ENCODE measurements at places on chromosomes 11 and 22. TPM values are rescaled to one million over a fixed set of nuclear protein-coding genes. Genes with fewer than 3 reads are reported as not detected.

Gene PHOX2A
- not detected for total RNA-seq

Gene FGF4
- not detected for total RNA-seq

Gene OR8J3
- total RNA-seq, result not detected

Gene SLC25A17
- 17.1 TPM for total RNA-seq

Gene MUC15
- total RNA-seq, result not detected

Gene OR56A4
- total RNA-seq, result 0.05 TPM

Gene MMP7
- not detected for total RNA-seq

Gene CTR9
- total RNA-seq, result 48.4 TPM

Gene SLC1A2
- not detected for total RNA-seq

Gene TMEM191B
- 1.1 TPM for total RNA-seq

Gene CCDC157
- total RNA-seq, result 3.6 TPM

Gene ENTHD1
- total RNA-seq, result not detected

Gene KCNJ1
- total RNA-seq, result not detected

Gene UBASH3B
- 18.4 TPM for total RNA-seq

Gene SLC22A12
- not detected for total RNA-seq
